ENCODE measurements at places on chromosomes 16 and 17.

GRCh38 chr17:42422412-42422957 is 571 bp downstream of the CAVIN1 start:
- peak; percentile 24 for DNase-seq

DNA sequence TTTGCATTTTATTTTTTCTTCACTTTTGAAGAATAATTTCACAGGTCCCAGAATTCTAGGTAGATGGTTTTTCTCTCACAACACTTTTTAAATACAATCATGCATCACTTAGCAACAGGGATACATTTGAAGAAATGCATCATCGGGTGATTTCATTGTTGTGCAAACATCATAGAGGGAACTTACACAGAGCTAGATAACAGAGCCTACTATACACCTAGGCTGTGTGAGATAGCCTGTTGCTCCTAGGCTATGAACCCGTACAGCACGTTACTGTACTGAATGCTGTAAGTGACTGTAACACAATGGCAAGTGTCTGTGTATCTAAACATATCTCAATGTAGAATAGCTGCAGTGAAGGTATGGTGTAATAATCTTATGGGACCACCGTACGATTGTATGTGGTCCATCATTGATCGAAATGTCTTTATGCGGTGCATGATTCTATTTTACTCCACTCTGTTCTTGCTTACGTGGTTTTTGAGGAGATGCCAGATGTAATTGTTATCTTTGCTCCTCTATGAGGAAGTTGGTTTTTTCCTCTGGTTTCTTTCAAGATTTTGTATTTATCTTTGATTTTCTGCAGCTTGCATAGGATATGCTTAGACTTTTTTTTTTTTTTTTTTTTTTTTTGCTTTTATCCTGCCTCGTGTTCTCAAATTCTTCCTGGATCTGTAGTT is 35.5 kb upstream of the TMEM92 start:
- DNase-seq = no peak

- DNase-seq = no peak
Observed at GRCh38 chr16:48109475-48109874, 46.3 kb downstream of the ABCC12 start.

DNA sequence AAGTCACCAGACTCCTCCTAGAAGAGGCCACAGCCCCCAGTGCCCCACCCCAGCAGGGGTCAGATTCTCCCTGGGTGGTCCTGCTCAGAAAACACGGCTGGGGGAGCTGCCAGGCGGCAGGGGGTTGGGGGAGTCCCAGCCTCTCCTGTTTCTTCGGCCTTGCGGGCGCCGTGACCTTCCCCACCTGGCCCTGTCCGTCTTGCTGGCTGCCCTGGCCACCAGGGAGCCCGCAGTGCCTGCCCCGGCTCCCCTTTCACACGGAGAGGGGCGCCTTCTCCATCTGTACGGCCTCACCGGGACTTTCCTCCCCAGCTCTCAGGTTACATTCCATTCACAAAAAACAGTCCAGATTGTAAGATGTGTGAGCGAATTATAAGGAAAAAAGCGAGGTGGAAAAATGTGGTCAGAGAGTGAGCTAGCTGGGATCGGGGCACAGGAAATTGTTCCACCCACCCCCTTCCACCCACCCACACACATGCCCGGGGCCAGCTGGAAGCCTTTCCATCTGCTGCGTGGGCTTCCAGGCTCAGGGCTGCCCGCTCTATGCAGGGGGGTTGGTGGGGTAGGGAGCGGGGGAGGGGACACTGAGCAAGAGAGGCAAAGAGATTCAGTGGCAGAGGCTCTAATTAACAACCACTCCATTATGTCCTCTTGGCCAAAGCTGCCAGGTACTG is 14.6 kb upstream of the CIBAR2 start:
- DNase-seq = peak; percentile 62

DNA sequence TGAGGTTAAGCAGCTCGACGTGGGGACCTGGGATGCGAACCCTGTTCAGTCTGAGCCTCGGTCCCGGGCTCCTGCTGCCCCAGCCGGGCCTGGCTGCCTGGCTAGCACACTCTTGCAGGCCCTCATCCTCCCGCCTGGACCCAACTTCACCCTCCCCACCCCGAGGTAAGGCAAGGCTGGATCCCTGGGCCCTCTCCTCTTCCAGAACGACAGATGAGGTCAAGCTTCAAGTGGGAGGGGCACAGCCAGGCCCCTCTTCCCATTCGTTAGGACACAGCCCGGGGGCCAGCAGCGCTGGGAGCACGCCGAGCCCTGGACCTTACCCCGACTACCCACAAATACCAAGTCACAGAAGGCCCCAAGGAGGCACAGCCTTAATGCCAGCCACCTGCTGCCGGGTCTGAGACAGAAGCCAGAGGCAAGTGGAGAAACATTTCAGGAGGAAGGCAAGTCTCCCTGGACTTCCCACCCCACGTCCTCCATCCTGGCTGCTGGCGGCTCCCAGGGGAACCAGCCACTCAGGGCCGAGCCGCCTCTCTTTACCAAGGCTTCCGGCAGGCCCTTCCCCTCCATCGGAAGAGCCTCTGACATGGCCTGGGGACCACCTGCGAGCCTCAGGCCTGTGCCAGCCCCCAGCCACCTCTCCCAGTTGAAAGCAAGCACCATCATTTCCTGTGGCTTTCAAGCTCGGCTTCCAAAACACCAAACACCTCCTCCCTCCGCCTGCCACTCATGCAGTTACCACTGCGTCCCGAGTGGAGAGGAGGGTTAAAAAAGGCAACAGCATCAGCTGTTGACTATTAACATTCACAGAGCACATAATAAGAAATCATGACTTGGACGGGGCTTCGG is 59.9 kb downstream of the RPH3AL start:
- DNase-seq = no peak

GRCh38 chr16:70725024-70725911 is 39.4 kb upstream of the MTSS2 start:
- no peak for DNase-seq

- DNase-seq = no peak
Observed at GRCh38 chr17:71110326-71110725, 941.0 kb downstream of the KCNJ2 start.

DNA sequence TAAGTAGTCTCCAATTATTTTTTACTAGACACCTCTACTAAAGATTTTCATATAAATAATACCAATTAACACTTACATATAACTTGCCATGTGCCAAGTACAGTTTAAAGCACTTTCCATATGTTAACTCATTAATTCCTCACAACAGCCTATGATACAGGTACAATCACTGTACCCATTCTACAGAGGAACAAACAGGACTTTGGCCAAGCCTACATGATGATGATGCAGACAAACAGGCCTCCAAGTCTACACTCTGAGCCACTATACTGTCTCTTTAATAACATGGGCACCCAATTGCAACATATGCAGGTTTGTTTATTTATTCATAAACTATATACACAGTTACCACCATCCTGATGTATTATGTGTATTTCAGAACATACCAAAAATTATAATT is 46.0 kb downstream of the TOX3 start:
- DNase-seq = no peak

DNA sequence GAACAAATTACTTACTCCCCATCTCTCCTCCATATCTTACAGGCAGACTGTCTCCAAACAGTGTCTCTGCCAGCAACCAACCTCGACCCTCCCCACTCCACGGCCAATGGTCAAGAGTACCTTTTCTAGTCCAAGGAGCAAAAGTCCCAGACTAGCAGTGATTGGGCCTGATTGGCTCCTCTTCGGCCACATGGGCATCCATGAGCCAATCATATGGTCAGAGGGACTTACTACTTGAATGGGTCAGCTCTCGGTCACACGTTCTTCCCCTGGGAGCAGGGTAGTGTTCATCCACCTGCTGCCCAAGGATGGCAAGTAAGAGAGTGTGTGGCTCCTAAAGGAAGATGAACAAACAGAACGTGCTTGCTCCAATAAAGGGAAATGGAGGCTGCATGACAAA is 84.6 kb downstream of the C16orf78 start:
- no peak for DNase-seq

DNA sequence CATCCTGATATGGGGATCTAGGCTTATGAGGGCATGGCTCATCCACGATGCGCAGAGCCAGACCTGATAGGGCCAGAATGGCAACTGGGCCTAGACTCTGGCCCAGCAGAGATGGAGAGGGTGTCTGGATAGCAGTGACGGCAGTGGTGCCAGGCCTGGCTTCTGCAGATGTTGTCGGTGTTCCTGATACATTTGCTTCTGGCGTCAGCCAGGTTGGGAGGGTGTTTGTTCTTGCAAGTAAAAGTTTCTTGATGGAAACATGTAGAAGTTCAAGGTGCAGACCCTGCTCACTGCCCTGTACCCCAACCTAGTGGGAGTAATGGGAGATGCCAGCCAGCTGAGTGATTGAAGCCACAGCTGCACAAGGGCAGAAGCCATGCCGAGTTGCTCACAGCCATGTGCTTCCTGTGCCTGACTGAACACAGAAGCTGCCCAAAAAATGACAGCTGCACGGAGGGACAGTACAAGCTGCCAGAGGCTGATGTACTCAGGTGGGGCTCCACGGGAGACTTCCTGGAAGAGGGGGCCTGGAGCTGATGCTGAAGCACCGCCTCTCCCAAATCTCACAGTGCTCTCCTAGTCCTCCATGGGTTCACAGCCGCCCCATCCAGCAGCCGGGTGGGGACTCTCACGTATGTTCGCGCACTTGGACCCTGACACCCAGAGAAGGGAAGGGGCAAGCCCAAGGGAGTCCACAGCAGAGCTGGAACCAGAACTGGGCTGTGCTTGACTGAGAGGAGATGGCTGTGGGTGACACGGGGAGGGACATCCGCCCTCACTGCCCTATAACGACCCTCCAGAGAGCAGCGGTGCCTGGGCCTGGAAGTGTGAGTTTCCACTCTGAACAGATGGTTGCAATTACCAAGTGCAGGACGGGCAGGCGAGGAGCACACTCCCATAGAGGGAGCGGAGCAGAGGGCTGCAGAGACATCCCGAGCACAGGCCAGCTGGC is 78.7 kb downstream of the N4BP1 start:
- DNase-seq = no peak

DNA sequence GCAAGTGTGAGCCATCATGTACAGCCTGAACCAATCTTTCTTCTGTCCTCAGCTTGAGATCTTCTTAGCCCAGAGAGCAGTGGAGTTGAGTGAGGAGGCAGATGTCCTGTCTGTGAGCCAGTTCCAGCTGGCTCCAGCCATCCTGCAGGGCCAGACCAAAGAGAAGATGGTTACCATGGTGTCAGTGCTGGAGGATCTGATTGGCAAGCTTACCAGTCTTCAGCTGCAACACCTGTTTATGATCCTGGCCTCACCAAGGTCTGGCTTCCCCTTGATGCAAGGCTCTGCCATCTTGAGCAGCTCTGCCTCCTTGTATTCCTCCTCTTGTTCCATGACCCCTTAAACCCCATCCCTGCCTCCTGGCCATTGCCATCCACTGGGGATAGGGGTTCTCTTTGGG is 9.6 kb downstream of the CDK5RAP3 start:
- no peak for DNase-seq

DNA sequence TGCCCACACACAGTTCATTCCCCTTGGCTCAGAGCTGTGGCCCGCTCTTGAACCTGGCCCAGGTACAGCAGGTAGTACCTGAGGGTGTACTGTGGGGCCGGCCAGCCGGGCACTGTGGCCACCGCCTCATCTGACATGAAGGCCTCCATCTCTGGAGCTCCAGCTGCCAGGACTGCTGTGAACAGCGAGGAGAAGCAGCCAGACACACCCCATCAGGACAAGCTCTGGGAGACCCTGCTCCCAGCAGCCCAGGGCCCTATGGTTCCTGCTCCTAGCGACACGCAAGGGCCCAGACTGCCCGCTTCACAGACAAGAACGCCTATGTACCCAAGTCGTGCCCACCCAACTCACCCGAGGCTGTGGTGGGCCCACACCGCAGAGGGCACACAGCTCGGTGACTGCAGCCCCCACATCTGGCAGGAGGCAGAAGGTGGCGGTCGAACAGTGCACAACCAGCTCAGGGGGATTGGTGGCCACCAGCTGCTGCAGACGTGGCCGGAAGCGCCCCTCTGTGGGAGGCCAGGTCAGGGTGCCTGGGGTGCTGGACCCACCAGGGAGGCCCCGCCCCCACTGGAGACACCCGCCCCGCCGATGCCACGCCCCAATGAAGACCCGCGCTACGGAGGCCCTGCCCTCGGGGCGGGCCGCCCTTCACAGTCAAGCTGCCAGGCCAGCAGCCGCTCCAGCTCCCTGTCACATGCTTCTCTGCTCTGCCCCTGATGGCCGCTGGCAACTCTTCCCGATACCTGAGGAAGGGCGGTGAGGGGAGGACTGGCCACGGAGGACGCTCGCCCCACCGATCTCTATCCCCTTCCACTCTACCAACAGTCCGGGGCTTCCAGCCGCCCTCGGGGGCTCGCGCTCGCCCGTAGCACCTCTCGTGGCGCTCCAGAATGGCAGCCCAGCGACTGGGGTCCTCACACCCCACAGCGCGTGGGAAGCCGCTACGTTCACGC is 1.1 kb upstream of the STUB1 start:
- peak; percentile 55 for DNase-seq

DNA sequence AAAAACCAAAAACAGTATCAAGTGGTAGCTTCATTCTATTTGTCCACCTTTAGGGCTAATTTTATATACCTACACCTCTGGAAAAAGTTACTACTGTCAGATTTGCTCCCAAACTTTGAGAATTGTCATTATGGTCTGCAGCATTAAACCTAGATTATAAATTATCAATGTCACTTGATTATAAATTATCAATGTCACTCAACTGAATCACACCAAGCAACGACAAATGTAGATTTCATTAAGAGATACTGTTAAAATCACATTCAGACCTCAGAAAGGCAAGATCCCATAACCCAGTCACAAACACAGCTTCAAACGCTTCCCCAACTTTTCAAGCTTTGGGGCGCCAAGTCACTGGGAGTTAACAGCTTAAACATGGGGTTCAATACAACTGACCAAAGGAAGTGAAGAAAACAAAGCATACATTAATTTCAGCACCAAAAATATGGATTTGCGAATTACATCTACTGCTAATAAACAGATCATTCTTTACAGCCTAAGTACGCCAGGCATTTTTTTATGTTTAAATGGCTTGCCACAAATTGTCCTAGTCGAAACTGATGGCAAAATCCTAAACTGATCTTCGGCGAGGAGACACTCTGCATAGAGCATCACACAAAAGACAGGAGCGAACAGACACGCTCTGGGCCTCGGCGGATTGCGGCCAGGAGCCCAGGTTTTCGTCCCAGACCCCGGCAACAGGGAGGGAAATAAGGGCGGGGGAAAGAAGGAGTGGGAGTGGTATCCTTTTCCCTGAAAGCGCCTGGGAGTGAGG is 981 bp downstream of the GLG1 start:
- no peak for DNase-seq

DNA sequence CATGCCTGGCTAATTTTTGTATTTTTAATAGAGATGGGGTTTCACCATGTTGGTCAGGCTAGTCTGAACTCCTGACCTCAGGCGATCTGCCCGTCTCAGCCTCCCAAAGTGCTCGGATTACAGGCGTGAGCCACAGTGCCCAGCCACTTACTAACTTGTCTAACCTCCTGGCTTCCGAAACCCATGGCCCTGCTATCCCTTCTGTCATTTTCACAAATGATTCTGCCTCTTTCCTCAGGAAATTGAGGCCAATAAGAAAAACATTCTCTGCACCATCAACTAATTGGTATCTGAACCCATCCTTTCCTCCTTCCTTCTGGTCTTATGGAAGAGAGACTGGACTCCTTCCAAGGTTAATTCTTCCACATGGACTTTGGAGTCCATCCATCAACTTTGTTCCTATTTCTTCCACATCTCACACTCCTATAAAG is 27.9 kb upstream of the TNRC6A start:
- no peak for DNase-seq

Measured in stimulated activated CD4-positive, alpha-beta T cell treated with anti-CD3 and anti-CD28 coated beads, Interleukin-4, amount 100 ng/mL, for 4 hours (primary cell).